MG63 (cell line): ENCODE measurements at places on chromosomes 13 and 19.

DNA sequence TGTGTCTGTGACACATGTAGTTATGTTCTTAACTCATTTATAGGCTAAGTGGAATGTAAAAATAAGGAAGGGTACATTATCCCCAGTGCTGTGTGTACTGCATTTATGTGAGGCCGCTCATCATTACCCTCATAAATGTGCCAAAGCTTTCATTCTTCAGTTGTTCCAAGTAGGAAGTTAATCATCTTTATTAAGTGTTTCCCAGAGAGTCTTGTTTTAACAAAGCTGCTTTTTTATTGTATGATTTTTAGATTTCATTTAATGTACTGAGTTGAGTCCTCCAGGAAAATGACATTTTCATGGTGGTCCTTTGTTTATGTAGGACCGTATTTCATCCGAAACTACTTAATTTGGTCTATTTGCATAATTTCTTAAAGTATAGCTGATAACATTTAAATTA is 379.8 kb downstream of the DLEU7 start:
- no peak for DNase-seq

- DNase-seq = no peak
Measured at GRCh38 chr13:76883236-76883635, 3.0 kb downstream of the KCTD12 start.

DNA sequence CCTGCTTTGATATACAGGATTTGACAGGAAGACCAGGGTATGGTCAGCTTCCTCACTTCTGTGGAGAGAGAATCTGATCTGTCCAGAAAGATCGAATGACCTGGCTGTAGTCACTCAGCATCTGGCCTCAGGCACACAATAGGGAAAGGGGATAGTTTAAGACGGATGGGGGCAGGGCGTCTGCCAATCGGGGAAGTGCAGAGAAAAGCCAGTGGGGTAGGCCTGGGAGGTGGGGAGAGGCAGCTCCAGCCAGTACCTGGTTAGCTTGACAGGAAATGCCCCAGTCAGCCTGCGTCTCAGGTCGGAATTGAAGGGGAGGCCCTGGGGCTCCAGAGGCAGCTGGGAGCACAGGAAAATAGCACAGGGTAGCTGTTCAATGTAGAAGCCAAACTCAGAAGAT is 12.4 kb downstream of the ZNF444 start:
- no peak for DNase-seq

GRCh38 chr19:2255982-2256685 is at the start of gene JSRP1:
Gene JSRP1 (minus strand): TSS chr19:2256417. CDS start chr19:2255314, 1,103 bp downstream.
- DNase-seq = no peak

DNA sequence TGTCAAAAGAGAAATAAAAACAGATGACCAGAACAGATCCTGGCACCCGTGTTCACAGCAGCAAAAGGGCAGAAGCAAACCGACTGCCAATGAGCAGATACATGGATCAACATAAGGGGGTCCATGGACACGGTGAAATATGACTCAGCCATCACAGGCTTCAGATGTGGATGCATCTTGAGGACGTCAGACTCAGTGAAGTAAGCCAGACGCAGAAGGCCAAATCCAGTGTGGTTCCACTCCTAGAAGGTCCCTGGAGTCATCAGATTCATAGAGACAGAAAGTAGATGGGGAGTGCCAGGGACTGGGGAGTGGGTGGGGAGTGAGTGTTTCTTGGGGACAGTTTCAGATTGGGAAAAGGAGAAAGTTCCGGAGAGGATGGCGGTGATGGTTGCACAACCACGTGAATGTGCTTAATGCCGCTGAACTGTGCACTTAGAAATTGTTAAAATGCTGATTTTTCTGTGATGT is 28.8 kb upstream of the SEMA6B start:
- DNase-seq = no peak

GRCh38 chr19:6737873-6738786 is 750 bp upstream of the GPR108 start:
- DNase-seq = peak; percentile 74
